Stimulated activated CD8-positive, alpha-beta memory T cell treated with anti-CD3 and anti-CD28 coated beads, Interleukin-4, amount 100 ng/mL, for 1 hour (primary cell): ENCODE measurements at places on chromosomes 3 and 15.

GRCh38 chr3:58176827-58177489 is 33.8 kb downstream of the DNASE1L3 start:
- DNase-seq: no peak

DNA sequence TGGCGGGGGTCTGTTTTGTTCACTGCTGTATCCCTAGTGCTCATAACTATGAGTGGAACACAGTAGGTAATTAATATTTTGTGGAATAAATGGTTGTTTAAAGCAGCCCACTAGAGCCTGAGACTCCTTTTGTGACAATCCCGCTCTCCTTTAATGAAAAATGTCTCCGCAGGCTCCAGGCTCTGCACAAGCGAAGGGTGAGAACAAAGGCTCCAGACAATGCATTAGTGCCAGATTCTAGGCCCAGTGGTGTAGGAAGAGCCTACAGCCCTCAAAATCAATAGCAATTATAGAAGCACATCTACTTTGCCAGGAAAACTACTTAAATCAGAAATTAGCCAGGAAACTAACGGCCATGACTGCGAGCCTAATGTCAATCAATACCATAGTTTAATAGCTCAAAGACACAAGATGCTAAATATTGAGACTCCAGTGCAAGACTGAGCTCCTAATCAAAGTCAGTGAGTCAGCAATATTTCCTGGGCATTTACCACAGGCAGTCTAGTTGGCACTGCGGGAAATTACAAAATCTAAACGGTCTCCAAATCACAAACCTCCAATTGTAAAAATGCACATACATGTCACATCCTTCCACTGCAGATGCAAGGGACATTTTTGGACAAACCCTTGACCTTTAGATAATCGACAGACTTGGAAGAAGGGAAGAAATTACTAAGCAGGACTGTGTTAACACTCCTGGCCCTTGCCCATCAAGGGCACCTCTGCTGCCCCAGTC is 2.3 kb downstream of the ANXA2 start:
- DNase-seq: no peak

GRCh38 chr15:50066202-50066601 is 52.8 kb downstream of the ATP8B4 start:
- no peak for DNase-seq

- DNase-seq: no peak
These were observed 33.1 kb upstream of the GLCE start for GRCh38 chr15:69127306-69127705.

- no peak for DNase-seq
These were observed 106.7 kb upstream of the TNIK start for GRCh38 chr3:171566803-171567422.
